ENCODE measurements at places on chromosomes 3 and 15.

GRCh38 chr15:67784856-67785430, 40.4 kb upstream of the SKOR1 start:
- DNase-seq = no peak

DNA sequence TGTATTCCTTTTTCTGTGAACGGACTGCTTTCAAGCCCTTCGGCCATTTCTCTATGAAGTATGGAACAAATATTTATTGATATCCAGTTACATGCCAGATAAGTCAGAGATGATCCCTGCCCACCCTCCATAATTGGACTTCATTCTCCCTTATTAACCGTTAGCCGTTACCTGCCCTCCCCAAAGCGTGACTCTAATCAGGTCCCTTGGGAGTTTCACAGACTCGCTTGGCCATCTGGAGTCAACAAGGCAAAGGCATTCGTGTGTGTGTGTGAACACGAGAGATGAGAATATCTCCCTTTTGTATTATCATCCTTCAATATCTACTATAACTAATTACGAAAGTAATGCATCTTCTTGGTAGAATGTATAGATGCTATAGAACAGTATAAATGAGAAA, 314.5 kb downstream of the TLE3 start:
- DNase-seq = no peak

DNA sequence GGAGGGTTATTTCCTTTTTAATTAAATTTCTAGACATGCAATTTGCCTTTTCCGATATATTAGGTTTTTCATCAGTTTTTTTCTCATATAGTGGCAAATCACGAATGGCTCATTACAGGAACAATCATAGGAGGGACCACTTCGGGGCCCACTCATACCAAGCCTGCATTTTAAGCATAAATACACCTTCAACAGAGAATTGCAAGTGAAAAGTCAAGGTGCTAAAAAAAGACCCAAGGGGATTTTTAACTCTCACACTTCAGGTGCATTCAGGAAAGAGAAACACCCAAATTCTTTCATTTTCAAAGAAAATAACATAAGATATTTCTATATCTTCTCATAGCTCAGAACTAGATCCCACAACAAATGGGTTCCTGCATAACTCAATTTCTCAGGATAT, 979.6 kb upstream of the NR2F2 start:
- no peak for DNase-seq

GRCh38 chr3:24401090-24401810, 93.4 kb downstream of the THRB start:
- no peak for DNase-seq

GRCh38 chr15:39172380-39173281, 408.2 kb upstream of the THBS1 start:
- DNase-seq = no peak

DNA sequence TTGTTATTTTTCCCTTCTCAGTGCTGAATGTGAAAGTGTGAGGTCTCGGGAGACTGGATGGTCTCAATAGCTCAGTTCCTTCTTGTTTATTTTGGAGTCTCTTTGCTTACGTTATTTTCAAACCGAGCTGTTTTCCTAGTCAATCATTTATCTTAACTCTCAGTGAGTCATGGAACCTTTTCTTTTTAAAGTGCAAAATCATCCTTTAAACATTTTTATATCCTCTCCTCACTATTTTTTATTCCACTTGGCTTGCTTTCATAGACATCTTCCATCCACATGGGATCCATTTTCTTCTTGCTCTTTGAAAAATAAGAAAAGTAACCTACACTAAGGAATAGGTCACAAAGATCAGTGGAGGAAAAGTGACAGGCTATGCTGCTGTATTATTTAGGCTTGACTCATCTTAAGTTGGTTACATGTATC, 497.8 kb downstream of the NAALADL2 start:
- DNase-seq = no peak
